ENCODE measurements at places on chromosomes 5 and 9.

GRCh38 chr5:167049771-167050567, 1241.5 kb upstream of the WWC1 start:
- peak; percentile 1 for DNase-seq

- DNase-seq = no peak
Observed at GRCh38 chr9:84003246-84003645, 22.6 kb downstream of the RMI1 start.

DNA sequence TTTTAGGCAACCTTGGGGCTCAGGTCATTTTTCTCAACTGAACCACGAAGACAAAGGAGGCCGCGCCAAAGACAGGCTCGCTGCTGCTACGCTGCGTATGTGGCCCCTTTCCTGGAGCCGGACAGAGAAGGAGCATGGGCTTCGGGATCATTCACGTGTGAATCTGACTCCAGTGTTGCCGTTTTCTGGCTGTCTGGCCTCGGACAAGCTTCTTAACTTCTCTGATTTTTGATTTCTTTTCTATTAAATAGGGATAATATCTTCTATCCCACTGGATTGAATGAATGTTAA, 50.8 kb upstream of the ZNF366 start:
- no peak for DNase-seq

DNA sequence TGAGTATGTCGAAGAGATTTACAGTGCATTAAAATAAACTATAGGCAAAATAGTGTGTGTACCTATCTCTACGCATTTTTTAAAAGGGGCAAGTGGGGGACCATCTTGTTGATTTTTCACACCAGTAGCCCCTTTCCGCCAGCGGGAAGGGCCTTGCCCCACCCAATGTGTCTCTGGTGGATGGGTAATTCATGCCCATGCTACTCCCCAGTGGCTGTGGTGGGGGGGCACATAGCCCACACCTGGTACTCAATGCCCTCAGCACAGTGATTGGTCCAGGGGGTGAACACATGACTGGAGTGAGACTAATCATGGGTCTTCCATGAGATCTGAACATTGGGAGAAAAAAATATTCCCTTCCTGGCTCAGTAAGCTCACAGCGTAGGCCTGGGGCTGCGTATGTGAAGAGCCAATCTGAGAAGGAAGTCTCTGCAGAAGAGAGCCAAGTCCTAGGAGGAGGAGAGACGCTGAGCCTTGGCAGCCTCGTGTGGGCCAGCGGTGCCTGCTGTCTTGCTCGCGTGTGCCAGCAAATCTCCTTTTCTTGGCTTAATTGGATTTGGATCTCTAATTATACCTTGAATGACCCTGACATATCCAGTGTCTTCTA, 103.4 kb downstream of the ADAMTS2 start:
- DNase-seq = no peak

GRCh38 chr5:78509145-78509865, 139.3 kb downstream of the LHFPL2 start:
- DNase-seq = no peak

DNA sequence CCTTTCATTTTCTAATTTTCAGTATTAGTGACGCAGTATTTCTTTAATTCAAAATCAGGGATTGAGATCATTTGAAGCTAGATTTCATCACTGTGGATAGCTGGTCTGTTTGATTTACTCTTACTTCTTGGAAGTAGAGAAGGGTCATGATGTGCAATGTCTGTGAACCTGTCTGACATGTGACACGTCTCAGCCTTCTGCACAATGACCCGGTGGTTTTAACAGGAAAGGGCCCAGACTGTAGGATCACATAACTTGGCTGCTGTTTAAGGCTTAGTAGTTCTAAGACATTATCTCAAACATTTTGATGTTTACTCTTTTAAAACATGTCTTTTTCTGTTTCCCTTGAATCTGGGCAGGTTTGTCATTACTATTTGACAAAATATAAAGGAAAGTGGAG, 823.3 kb upstream of the NUDT12 start:
- no peak for DNase-seq

DNA sequence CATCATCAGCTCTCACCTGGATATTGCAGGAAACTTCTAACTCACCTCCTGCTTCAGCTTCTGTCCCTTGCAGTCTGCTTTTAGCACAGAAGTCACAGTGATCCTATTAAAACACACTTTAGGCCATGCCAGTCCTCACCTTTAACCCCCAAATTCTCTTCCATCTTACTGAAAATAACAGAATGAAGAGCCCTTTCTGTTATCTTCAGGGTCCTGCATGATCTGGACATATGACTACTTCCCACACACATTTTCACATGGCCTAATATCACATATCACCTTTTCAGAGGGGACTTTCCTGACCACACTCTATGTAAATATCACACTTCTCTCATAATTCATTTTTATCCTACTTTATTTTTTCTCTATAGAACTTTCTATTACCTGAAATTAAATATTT, 550.6 kb upstream of the CLINT1 start:
- DNase-seq = no peak

GRCh38 chr5:23639326-23639725, 131.9 kb downstream of the PRDM9 start:
- no peak for DNase-seq

DNA sequence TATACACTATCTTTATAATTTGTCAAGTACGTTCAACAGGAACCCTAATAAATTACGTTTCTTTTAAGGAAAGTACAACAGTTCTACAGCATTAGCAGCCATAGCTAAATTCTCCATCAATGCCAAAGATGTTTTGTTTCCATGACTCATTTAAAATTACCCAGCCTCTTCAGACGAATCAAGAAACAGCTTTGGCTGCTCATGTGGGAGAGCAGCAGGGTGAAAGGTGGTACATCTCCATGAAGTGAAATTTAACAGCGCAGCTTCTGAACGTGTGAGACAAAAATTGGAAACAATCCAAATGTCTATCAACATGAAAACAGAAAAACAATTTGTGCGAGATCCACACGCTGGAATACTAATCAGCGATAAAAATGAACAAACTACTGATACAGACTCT, 327.3 kb upstream of the CDH6 start:
- no peak for DNase-seq

DNA sequence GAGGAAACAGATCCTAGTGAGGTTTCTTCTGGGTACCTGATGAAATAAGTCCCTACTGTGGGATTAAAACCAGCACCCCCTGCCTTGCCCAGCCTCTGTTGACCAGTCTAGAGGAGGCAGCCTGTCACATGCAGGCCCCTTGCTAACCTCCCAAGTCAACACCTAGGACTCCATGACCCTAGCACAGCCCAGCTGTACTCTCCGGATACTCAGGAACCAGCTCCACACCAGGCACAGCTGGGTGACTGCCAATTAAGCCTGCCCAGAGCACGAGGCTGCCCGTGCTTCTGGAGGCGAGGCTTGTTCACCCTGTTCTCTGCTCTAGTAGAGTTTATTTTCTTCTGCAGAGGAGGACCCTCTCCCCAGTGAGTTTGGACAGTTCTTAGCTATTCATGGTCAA, 92.5 kb downstream of the SNX24 start:
- no peak for DNase-seq

- peak; percentile 50 for DNase-seq
Observed at GRCh38 chr5:79225026-79225425, 10.9 kb upstream of the JMY start.

GRCh38 chr5:170693701-170694100, 89.8 kb upstream of the GABRP start:
- DNase-seq = no peak

- peak; percentile 28 for DNase-seq
Observed at GRCh38 chr5:72608297-72608696, 101.1 kb upstream of the ZNF366 start.

DNA sequence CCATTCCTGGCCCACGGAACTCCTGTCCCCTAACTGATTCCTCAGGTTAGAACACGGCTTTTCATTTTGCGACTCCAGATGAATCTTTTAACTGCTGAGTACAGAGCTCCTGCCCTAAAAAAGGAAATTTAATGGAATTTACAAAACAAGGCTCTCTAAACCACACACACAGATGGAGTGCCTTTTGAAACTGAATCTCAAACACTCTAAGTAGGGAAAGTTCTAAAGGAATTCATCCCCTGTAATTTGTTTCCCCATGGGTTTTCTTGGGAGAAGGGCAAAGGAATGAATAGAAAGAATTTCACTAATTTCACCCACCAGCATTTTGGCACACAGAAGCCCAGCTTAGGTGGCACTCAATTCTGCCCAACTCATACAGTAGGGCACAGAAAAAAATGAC, 106.5 kb downstream of the THBS4 start:
- peak; percentile 15 for DNase-seq

DNA sequence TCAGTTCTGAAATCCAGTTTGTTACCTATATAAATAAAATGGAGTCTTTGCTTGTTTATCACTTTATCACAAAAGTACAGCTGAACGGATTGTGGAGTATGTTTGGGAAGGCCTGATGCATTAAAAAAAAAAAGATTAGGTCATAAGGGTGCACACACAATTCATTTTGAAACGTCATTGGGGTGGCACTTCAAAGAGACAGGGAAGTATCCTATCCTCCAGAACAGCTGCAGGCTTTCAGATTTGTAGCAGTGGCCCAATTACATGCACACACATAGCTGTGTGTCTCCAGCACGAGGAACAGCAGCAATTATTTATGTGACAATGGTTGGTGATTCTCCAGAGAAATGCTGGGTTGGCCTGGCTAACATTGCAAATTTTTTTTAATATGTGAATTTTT, 46.8 kb upstream of the FER start:
- no peak for DNase-seq

- no peak for DNase-seq
Observed at GRCh38 chr5:174617285-174617684, 107.1 kb upstream of the MSX2 start.

DNA sequence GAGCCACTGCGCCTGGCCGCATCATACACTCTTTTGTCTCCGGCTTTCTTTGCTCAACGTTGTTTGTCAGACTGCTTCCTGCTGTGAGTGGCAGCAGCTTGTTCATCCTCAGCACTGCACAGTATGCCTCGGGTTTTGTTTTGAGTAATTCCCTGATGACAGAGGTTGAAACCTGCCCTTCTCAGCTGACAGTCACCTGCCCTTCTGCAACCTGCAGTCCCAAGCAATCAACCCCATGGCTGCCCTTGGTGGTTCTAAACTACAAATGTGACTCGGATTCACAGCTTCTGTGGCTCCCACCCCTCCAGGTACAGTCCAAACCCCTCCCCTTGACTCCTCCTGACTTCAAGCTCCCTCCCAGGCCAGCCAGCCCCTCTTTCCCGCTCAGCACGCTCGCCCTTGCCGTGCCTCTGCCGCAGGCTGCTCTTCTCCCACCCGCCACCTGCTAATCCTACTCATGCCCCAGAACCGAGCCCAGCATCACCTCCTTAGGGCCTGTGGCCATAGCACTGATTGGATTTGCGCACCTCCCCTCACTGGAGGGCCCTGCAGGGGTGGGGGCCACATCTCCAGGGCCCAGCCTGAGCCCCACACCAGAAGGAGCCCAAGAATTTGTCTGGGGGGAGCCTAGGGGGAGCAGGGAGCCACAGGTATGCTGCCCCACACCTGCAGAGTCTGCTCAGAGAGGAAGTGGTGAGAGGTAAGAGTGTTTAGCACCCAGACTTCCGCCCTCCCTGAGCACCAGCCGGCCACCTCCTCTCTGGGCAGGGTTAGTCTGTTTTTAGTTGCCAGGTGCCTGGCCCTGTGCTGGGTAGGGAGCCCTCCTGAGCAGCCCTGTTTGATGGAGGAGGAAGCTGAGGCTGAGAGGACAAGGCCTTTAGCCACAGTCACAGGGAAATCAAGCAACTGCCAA, 10.1 kb downstream of the EEIG1 start:
- no peak for DNase-seq

DNA sequence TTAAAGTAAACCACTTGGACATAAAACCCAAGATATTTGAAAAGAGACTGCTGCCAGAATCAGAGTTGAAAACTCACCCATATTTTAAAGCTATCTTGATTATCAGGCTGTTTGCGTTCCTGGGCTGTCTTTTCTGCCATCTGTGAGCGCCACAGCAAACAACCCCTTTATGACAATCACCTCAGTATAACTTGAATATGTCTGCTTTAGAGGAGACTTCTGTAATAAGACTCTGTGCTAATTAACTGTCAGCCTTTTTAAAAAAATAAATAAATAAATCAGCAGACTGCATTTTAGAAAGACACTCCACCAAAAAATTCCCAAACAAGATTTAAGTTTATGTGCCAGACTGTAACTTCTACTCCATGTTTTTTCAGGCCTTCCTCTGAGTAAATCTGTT, 375.7 kb upstream of the CCNH start:
- DNase-seq = no peak

GRCh38 chr9:27497883-27498417, 26.1 kb upstream of the IFNK start:
- DNase-seq = no peak

DNA sequence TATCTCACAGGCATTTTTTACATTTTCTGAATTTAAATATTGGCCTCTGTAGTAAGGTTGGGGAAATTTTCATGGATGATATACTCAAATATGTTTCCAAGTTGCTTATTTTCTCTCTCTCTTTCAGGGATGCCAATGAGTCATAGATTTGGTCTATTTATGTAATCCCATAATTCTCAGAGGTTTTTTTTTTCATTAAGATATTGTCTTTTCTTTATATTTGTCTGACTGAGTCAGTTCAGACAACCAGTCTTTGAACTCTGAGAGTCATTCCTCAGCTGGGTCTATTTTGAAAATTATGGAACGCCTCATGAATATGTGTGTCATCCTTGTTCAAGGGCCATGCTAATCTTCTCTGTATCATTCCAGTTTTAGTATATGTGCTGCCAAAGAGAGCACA, 223.2 kb downstream of the PCSK1 start:
- DNase-seq = peak; percentile 30

DNA sequence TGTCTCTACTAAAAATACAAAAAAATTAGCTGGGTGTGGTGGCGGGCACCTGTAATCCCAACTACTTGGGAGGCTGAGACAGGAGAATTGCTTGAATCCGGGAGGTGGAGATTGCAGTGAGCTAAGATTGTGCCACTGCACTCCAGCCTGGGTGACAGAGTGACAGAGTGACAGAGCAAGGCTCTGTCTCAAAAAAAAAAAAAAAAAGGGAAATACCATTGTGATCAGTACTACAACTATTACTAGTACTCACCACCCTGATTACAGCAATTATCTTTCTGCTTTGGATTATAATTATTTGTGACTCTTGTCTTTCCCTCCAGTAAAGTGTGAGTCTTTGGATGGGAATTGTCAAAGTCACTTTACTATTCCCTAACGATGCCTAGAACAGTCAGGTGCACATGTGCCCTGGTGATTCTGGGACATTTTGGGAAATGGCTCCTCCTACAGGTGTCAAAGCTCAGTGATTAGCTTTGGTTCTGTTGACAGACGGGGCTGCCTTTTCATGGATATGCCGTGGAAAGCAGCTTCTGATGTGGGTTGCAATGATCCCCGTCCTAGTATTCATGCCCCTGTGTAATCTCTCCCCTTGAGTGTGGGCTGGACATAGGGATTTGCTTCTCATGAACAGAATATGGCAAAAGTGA, 31.8 kb upstream of the FRRS1L start:
- no peak for DNase-seq

- peak; percentile 86 for DNase-seq
Observed at GRCh38 chr9:89388084-89388867, 70.0 kb downstream of the SECISBP2 start.

- DNase-seq = no peak
Observed at GRCh38 chr5:68817632-68818031, 276.2 kb upstream of the SLC30A5 start.
